Stimulated activated naive CD4-positive, alpha-beta T cell (primary cell): ENCODE measurements at places on chromosomes 3 and 15.

DNA sequence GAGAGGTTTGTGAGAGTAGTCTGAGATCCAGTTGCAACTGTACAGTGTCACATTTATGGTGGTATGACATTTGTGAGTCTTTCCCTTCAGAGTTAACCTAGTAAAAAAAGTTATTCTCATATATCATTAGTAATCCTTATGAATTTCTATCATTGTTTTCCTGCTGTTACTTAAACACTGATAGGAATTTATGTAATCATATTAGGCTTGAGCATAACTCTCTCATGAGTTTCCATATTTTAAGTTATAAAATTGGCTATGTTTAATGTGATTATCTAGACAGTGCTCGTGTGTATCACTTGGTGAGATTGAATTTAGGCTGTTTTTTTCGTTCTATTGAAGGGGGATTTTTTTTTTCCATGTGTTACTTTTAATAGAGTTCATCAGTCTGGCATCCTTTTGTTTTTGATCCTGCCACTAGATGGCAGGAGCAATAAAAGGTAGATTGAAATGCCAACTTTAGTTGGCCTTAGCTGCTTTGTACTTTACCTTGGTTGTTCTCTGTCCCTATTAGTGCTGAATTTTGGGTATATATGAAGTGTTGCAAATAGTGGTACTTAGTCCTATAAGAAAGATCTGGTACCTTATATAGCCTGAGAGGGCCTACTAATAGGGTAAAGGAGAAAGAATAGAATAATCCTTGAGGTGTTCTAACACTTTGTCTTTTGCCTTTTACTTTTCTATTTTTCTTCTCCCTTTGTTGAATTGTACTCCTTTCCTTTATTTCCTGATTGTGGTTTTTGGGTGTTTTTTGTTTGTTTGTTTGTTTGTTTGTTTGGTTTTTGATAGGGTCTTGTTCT is 17.9 kb downstream of the STT3B start:
- no peak for DNase-seq

DNA sequence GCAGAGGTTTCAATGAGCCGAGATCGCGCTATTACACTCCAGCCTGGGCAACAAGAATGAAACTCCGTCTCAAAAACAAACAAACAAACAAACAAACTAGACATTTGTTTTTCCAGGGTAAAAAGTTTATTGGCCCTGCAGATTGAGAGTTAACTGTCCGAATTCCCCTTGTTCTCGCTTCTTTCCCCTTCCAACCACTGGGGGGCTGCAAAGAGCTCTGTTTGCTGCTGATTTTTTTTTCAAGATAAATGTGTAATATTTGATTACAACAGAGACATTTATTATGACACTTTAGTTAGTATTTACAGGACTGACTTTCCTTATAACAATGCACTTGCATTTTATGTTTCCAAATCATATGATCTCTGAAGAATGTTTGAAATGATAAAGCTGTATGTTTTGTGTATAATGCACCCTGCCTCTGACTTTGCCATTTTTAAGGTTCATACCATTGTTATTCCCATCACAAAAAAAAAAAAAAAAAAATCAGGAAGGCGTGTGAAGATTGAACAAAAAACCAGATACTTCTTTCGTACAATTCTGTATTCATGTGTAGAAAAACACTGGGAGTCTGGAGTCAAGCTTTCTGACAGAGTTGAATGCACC is 2.8 kb downstream of the CLSTN2 start:
- DNase-seq = no peak

DNA sequence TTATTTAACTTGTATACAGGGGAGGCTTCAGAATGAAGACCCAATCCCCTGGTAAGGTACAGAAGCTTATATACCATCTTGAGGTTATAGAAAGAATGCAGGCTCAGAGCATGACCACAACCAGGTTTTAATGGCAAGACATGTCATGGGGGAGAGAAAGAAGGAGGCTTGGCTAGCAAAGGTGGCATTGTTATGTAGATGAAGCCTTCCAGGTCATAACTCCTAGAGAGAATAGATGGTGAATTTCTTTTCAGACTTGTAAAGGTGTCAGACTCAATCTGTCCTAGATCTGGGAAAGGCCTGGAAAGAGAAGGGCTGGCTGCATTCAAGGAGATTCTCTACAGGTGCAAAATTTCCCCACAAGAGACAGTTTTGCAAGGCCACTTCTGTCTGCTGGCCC is 99.4 kb upstream of the CTDSPL start:
- no peak for DNase-seq

DNA sequence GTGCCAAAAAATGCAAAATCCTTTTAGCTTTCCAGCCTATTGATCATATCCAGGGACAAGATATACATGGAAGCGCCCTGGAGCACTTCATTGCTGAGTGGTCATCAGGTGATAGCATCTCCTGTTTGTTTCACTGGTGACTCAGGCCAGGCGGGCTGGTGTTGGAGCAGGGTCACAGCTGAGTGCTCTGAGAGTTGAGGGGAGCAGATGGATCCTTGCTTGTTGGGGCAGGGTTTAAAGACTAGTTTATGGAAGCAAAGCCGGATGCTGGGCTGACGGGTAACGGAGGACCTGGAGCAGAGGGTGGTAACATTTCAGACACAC is 405.0 kb upstream of the TPM1 start:
- no peak for DNase-seq

DNA sequence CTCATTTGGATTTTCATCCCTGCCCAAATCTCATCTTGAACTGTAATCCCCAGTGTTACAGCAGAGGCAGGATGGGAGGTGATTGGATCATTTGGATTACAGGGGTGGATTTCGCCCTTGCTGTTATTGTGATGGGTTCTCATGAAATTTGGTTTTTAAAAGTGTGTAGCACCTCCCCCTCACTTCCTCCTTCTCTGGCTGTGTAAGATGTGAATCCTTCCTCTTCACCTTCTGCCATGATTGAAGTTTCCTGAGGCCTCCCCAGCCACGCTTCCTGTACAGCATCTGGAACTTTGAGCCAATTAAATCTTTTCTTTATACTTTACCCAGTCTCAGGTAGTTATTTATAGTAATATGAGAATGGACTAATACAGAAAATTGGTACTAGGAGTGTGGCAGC is 316.8 kb downstream of the PLCL2 start:
- DNase-seq = no peak
